Body of pancreas (tissue), 4 donors: ENCODE measurements at places on chromosomes 7 and 10.

- H3K4me3 ChIP-seq: no peak overlapping the region
- no peak overlapping the region for H3K27ac ChIP-seq
- H3K36me3 ChIP-seq: no peaks in the 10 kb centered on the region
- no peaks in the 10 kb centered on the region for H3K4me1 ChIP-seq
- no peaks in the 10 kb centered on the region for H3K27me3 ChIP-seq
- DNase-seq: no peak
Measured at GRCh38 chr7:132407764-132408163, 168.5 kb downstream of the PLXNA4 start.

GRCh38 chr7:151918510-151918843, 37.8 kb upstream of the GALNTL5 start:
- no peaks in the 10 kb centered on the region for H3K36me3 ChIP-seq
- peak overlapping the region; percentile 80 for H3K27ac ChIP-seq
- no peak for DNase-seq
- H3K27me3 ChIP-seq: no peaks in the 10 kb centered on the region

DNA sequence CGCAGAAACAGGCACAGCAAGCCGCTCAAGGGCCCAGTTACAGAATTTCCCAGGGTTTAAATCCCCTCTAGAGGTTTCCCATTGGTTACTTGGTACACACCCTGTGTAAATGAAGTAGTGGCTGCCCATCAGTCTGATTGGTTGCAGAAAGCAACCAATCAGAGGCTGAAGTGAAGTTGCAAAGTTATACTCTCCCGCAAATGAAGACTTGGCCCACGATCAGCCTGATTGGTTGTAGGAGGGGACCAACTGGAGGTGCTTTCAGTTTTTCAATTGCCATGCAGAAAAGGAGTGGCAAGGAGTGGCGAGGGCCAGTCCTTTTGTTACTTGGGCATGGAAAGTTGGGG, 909.2 kb upstream of the AUTS2 start:
- H3K4me3 ChIP-seq: no peak overlapping the region
- DNase-seq: no peak
- no peaks in the 10 kb centered on the region for H3K36me3 ChIP-seq
- H3K4me1 ChIP-seq: no peaks in the 10 kb centered on the region

DNA sequence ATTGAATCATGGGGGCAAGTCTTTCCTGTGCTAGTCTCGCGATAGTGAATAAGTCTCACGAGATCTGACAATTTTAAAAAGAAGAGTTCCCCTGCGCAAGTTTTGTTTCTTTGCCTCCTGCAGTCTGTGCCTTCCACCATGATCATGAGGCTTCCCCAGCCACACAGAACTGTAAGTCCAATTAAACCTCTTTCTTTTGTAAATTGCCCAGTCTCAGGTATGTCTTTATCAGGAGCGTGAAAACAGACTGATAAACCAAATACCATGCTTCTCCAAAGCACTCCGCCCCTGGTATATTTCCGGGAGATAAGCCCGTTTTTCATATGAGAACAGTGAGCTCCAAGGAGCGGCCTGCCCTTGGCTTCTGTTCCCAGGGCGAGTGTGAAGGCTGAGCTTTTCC, 118.9 kb downstream of the EVX1 start:
- no peak overlapping the region for H3K4me3 ChIP-seq
- no peaks in the 10 kb centered on the region for H3K36me3 ChIP-seq
- H3K4me1 ChIP-seq: no peaks in the 10 kb centered on the region
- DNase-seq: no peak

- no peaks in the 10 kb centered on the region for H3K27me3 ChIP-seq
- no peak overlapping the region for H3K27ac ChIP-seq
- H3K4me3 ChIP-seq: no peak overlapping the region
- H3K4me1 ChIP-seq: no peaks in the 10 kb centered on the region
Measured at GRCh38 chr10:35661236-35661635, 19.1 kb upstream of the FZD8 start.

DNA sequence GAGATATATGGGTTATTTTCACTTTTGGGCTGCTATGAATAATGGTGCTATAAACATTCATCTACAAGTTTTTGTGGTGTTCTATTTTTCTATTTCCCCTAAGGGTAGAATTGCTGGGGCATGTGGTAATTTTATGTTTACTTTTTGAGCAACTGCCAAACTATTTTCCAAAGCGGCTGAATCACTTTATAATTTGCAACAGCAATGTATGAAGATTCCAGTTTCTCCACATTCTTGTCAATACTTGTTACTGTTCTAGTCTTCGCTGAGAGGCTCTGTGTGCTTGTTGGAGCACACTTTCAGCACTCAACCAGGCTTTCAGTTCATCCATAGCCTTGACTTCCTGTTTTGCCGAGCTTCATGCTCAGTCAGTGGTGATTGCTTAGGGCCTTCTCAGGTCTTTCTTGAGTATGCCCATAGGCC, 39.0 kb downstream of the ADK start:
- H3K36me3 ChIP-seq: no peaks in the 10 kb centered on the region
- no peak overlapping the region for H3K4me3 ChIP-seq
- peak overlapping the region; percentile 80 for H3K27ac ChIP-seq
- peaks cover 17% of the 10 kb centered on the region for H3K4me1 ChIP-seq
- H3K27me3 ChIP-seq: no peaks in the 10 kb centered on the region

DNA sequence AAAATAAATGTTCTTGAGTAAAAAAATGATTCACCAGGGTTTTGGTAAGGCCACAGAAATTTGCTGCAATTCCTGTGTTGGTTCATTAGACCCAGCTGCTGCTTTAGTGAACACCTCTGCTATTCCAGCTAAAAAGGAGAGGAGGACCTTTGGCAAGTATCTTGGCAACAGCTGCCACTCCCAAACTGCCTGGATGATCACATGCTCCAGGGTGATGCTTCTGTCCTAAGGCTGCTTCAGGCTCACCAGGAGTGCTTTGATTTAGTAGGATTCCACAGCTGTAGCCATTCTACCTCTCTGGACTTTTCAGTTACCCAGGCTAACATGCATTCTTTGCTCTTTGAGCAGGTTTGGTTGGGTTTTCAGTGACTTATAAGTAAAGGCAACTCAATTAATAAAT, 82.6 kb upstream of the NPVF start:
- H3K27ac ChIP-seq: no peak overlapping the region
- H3K36me3 ChIP-seq: no peaks in the 10 kb centered on the region
- peaks cover 54% of the 10 kb centered on the region for H3K4me1 ChIP-seq
- H3K4me3 ChIP-seq: no peak overlapping the region
- H3K27me3 ChIP-seq: no peaks in the 10 kb centered on the region
- no peak for DNase-seq

- no peak for DNase-seq
- H3K27me3 ChIP-seq: peaks cover 4% of the 10 kb centered on the region
- H3K4me1 ChIP-seq: peaks cover 54% of the 10 kb centered on the region
- H3K4me3 ChIP-seq: no peak overlapping the region
Measured at GRCh38 chr10:100746784-100747455, 1.5 kb downstream of the PAX2 start.

- no peaks in the 10 kb centered on the region for H3K4me1 ChIP-seq
- H3K36me3 ChIP-seq: no peaks in the 10 kb centered on the region
- no peak overlapping the region for H3K4me3 ChIP-seq
- no peaks in the 10 kb centered on the region for H3K27me3 ChIP-seq
Measured at GRCh38 chr7:2299870-2300512, 14.2 kb downstream of the SNX8 start.

DNA sequence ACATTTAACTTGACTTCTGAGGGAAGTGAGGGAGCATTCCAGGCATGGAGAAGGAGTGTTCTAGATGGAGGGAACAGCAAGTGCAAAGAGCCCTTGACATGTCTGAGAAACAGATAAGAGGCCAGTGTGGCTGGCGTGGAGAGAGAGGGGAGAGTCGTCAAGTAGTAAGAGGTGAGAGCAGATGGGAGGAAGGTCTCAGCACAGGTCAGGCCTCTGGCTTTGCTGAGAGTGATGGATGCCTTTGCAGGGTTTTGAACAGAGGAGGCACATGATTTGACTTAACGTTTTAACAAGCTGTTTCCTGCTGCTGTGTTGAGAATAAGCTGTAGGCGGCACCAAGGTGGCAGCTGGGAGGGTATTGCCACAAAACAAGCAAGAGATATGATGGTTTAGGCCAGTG, 97.2 kb downstream of the KAT6B start:
- H3K27ac ChIP-seq: peak overlapping the region; percentile 58
- no peaks in the 10 kb centered on the region for H3K36me3 ChIP-seq
- H3K4me3 ChIP-seq: no peak overlapping the region
- peaks cover 73% of the 10 kb centered on the region for H3K4me1 ChIP-seq

DNA sequence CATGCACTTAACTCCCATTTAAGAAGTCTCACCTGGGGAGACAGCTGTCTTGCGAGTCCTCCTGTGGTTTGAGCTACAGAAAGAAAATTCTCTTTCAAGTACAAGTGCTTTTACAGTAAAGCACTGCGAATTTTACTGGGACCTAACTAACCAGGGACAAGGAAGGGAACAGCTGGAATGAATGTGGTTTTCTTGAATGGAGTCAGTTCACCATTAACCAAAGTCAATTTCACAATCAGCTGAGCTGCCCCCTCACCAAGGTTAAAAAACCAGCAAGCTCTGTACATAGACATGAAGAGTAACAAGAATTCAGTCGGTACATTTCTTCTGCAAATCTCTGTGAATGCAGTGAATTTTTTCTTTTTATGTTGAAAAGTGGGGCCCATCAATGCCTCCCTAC, 56.3 kb downstream of the GFRA1 start:
- H3K4me1 ChIP-seq: no peaks in the 10 kb centered on the region
- no peak overlapping the region for H3K27ac ChIP-seq
- no peak overlapping the region for H3K4me3 ChIP-seq
- H3K27me3 ChIP-seq: no peaks in the 10 kb centered on the region
- no peaks in the 10 kb centered on the region for H3K36me3 ChIP-seq

GRCh38 chr10:54065106-54065505, 735.9 kb downstream of the PCDH15 start:
- no peak for DNase-seq
- H3K36me3 ChIP-seq: no peaks in the 10 kb centered on the region
- H3K4me1 ChIP-seq: no peaks in the 10 kb centered on the region
- H3K4me3 ChIP-seq: no peak overlapping the region
- H3K27me3 ChIP-seq: no peaks in the 10 kb centered on the region

DNA sequence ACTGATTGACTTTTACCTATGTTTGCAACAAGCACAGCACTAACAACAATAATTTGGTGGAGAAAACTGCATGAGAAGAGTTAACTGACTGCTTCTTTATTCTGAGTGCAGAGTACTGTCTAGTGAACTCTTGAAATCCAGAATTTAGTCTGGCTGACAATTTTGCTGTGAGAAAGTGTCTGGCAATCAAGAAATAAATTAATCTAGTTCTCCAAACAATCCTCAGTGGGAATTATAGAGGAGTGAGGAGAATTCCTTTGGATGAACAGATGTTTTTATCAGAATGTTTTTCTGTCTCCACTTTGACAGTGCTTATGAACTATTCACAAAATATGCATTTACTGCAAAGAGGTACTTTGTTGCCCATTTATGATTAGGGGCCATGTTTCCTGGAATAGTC, 694.9 kb upstream of the LRRN3 start:
- H3K4me3 ChIP-seq: no peak overlapping the region
- no peaks in the 10 kb centered on the region for H3K4me1 ChIP-seq
- DNase-seq: no peak
- no peak overlapping the region for H3K27ac ChIP-seq
- H3K27me3 ChIP-seq: no peaks in the 10 kb centered on the region

GRCh38 chr10:75658915-75659314, 227.5 kb downstream of the LRMDA start:
- no peaks in the 10 kb centered on the region for H3K27me3 ChIP-seq
- peaks cover 26% of the 10 kb centered on the region for H3K4me1 ChIP-seq
- H3K4me3 ChIP-seq: no peak overlapping the region
- H3K27ac ChIP-seq: no peak overlapping the region
- DNase-seq: no peak
- H3K36me3 ChIP-seq: no peaks in the 10 kb centered on the region

DNA sequence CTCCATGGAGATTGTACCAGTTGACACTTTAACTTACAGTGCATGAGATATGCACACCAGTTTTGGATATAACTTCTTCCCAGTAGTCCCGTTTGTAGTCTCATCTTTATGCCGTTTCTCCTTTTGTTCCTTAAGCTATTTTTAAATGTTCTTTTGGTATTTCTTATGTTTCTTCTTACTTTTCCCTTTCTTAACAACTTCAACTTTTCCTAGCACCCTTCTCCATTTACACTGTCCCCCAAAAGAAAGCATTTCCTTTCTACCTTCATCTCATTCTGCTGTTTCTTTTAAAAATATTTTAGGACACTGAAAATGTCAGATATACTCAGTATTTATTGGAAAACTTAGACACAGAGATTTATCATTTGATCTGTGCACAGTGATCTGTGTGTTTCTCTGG, 1.5 kb downstream of the PSMC2 start:
- DNase-seq: no peak
- no peak overlapping the region for H3K27ac ChIP-seq

DNA sequence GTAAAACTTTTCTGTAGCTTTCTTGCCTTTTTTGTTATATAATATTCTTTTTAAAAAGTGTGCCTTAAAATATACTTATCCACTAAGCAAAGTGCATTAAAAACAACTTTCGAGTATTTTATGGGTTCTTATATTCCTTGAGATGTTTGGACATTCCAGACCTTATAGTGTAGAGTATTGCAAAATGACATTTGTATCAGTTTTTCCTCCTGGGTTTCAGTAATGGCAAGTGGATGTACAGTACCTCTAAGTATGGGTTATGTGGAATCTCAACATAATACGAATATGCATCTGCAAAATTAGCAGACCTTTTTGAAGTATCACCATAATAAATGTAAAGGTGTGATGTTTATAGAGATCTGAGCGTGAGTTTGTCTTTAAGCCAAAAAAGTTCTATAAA, 2.7 kb downstream of the CDK13 start:
- peaks cover 52% of the 10 kb centered on the region for H3K4me1 ChIP-seq
- H3K27ac ChIP-seq: no peak overlapping the region
- no peaks in the 10 kb centered on the region for H3K27me3 ChIP-seq
- H3K4me3 ChIP-seq: peak overlapping the region; percentile 75
- no peak for DNase-seq
- H3K36me3 ChIP-seq: no peaks in the 10 kb centered on the region

DNA sequence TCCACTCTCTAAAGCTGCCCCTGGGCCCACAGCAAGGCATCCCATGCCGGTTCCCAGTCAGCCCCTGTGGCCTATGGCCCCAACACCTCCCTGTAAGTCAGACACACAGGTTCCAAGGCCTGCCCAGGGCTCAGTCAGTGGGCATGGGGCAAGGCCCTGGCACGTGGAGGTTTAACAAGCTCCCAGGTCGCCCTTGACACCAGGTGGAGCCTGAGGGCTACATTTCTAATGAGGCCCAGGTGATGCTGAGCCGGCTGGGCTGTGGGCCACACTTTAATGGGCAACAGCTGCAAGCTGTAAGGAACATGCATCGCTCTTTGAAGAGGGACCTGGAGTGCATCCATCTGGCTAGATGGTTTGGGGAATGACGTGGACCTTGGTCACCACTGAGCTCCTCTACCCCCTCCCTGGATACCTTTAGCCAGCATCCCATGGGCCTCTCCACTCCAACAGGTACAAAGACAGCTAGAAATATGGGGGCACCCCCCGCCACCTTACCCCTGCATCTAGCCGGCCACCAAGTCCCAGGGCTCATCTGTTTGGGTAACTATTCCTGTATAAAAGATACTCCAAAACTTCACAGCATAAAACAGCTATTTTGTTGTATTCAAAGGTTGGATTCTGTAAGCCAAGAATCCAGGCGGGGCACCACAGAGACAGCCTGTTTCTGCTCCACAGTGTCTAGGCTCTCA, 122.5 kb downstream of the OAT start:
- H3K36me3 ChIP-seq: no peaks in the 10 kb centered on the region
- H3K27me3 ChIP-seq: no peaks in the 10 kb centered on the region
- no peaks in the 10 kb centered on the region for H3K4me1 ChIP-seq
- DNase-seq: no peak
- H3K4me3 ChIP-seq: no peak overlapping the region
- H3K27ac ChIP-seq: no peak overlapping the region

- H3K36me3 ChIP-seq: no peaks in the 10 kb centered on the region
- no peak overlapping the region for H3K4me3 ChIP-seq
- H3K27me3 ChIP-seq: no peaks in the 10 kb centered on the region
- H3K27ac ChIP-seq: no peak overlapping the region
- no peak for DNase-seq
- H3K4me1 ChIP-seq: peaks cover 6% of the 10 kb centered on the region
Measured at GRCh38 chr10:58622246-58622645, 109.6 kb downstream of the BICC1 start.
